Left lung (tissue), 14 donors: ENCODE measurements at places on chromosomes 13 and 19. TPM values are rescaled to one million over a fixed set of nuclear protein-coding genes. Genes with fewer than 3 reads are reported as not detected.

- no peaks in the 10 kb centered on the region for H3K4me1 ChIP-seq
- no peaks in the 10 kb centered on the region for H3K27me3 ChIP-seq
- no peak for DNase-seq
- H3K27ac ChIP-seq, result no peak overlapping the region
- no peaks in the 10 kb centered on the region for H3K36me3 ChIP-seq
Measured at GRCh38 chr13:97797553-97797952, 155.9 kb upstream of the IPO5 start.

- H3K36me3 ChIP-seq, result no peaks in the 10 kb centered on the region
- peaks cover 7% of the 10 kb centered on the region for H3K4me1 ChIP-seq
- no peak overlapping the region for H3K4me3 ChIP-seq
- H3K27ac ChIP-seq, result no peak overlapping the region
- no peak for DNase-seq
Measured at GRCh38 chr19:49058562-49058961, 1.0 kb upstream of the CGB7 start.

- H3K4me3 ChIP-seq, result no peak overlapping the region
- H3K36me3 ChIP-seq, result no peaks in the 10 kb centered on the region
- no peak for DNase-seq
- peaks cover 2% of the 10 kb centered on the region for H3K27me3 ChIP-seq
- no peak overlapping the region for H3K27ac ChIP-seq
- H3K4me1 ChIP-seq, result peaks cover under 1% of the 10 kb centered on the region
Measured at GRCh38 chr19:7104747-7105447, 35.4 kb downstream of the ZNF557 start.

Gene FAM216B
- 0.41 TPM for total RNA-seq

Gene SLC17A7
- 0.29 TPM for total RNA-seq

Gene LATS2
- total RNA-seq, result 30.7 TPM
